ENCODE measurements at places on chromosomes 3 and 15.
A peak's percentile ranks its signal among the peaks of the same experiment; 100 is the strongest.

GRCh38 chr15:70111203-70112073, 13.7 kb upstream of the TLE3 start:
- DNase-seq, result peak; percentile 75

DNA sequence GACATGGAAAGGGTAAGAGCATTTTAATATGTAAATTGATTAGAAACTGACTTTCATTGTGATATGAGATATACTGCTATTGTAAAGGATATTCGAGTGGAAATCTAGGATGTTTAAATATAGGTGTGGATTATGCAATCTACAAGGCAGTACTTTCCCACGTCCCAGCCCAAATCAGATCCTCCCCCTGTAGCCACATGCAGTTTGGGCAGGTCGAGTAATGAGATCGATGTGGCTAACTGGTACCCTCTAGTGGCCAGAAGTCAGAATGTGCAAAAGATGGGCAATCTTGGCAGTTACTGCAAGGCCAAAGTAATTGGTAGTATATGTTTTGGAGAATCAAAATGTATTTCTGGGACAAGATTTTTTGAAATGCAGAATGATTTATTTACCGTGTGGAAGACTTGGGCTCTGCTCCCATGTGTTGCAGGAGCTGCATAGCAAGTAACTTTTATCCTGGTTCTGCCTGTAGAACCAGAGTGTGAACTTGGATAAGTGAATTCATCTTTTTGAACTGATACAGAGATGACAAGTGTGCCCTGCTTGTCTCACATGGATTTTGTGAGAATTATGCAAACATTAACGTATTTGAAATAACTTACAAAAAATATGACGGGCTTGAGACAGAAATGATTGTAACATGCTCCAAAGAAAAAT, 94.5 kb upstream of the ADAMTSL3 start:
- peak; percentile 26 for DNase-seq

DNA sequence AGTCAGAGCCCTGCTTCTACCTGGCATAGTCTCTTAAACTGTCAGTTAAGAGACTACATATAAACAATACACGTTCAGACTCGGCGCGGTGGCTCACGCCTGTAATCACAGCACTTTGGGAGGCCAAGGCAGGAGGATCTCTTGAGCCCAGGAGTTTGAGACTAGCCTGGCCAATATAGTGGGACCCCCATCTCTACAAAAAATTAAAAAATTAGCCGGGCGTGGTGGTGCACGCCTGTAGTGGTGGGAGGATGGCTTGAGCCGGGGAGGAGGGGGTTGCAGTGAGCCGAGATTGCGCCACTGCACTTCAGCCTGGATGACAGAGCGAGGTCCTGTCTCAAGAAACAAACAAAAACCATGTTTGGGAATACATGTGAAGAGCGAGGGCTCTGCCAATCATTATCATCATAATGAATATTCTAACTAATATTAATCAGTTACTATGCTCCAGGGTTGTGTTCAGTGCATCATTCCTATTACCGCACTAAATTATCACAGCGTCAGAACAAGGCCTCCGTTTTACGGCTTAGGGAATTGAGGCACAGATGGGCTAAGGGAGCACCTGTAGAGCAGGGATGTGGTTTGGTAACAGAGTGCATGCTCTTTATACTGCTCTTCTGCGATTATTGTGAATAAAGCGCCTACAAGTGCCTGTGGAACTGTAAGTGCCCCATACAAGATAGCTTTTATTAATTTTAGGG, 844 bp upstream of the UQCC5 start:
- no peak for DNase-seq

DNA sequence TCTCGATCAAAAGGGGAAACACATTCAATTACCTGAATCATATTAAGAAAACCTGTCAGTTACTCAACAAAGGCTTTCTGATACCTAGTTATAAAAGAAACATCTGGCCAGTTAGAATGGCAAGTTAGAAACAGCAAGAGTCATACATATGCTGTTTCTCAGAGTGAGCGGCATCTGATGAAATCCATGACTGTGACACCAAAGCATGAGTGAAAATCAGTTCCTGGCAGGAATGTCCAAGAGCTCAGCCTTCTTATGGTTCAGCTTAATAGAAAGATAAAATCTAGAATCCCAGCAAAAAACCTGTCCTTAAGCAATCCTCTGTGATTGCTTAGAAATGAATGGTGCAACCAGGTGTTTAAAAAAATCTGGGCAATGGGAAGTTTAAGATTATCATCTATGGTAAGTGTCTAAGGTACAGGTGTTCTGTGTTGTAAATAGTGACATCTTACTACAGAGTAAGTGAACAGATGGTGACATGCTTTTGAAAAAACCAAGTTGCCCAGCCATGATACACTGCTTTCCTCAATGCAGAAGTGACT, 18.8 kb downstream of the B4GALT4 start:
- no peak for DNase-seq

DNA sequence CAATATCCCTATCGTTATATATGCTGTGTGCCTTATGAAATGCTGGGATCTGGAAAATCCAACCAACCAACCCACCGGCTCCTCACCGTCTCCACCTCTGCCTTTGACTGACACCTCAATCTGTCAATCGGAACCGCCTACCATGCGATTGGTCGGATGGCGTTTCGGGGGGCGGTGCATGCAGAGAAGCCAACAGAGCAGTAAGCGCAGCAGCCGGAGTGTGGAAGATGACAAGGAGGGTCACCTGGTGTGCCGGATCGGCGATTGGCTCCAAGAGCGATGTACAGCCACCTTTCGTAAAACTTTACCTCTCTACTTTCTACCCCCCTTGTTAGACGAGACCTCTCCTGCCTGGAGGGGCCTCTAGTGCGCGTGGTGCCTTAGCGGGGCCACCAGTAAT, 6.3 kb downstream of the CLK3 start:
- no peak for DNase-seq

DNA sequence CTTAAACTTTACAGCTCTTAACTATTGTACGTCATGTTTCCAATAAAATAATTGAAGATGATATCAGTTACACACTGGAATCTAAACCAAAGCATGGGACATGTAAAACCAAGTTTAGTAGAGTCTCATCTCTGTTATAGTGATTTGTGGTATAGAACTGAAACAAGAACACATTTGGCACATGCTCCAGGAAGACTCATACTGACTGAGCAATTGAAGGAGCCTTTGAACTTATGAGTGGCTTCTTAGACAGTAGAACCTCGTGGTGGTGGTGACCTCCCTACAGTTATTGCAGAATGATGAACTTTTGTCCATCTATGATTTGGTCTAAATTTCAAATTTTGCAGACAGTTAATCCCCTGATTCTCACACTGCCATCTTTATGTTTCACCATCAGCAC, 729.7 kb downstream of the ROBO1 start:
- DNase-seq, result no peak

- DNase-seq, result no peak
These were observed 496.8 kb downstream of the CNTN4 start for GRCh38 chr3:2595486-2595885.

- DNase-seq, result no peak
These were observed 217.0 kb downstream of the FMN1 start for GRCh38 chr15:32977506-32977905.

- DNase-seq, result no peak
These were observed 57.2 kb upstream of the SMAD6 start for GRCh38 chr15:66644869-66645268.

GRCh38 chr15:58770519-58770856, 614 bp upstream of the MINDY2 start:
- peak; percentile 38 for DNase-seq

DNA sequence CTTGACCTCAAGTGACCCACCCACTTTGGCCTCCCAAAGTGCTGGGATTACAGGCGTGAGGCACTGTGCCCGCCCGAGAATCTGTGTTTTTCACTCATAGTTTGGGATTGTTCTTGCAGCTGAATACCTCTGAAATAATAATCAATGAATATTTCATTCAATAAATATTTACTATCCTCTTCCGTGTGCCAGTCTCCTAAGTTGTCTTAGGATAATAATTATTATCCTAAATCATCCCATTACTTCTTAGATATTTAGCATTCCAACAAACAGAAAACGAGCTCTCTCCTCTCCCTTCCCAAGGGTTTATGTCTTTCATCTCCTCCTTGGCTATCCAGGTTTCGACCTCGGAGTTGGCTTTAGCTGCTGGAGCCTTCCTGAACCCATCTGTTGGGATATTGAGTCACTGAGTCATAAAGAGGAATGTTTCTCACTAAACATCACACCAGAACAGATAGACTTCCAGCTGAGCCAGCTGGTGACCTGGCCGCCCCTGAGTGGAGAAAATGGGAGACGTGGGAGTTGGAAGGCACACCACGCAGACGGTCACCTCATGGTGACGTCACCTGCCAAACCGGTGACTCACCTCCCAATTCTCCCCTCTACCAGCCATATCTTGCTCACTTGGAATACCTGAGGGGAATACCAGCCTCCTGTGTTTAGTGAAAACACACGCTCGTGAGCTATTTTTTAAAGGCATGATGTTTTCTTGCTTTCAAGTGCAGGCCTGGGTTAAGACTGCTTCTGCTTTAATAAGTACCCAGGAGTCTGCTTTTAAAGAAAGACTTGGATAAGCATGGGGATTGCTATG, 43.9 kb downstream of the BHLHE40 start:
- DNase-seq, result no peak

- DNase-seq, result no peak
These were observed 127.2 kb downstream of the NFKBIZ start for GRCh38 chr3:101976473-101976872.

- DNase-seq, result no peak
These were observed 254.4 kb upstream of the THBS1 start for GRCh38 chr15:39326306-39326975.

- no peak for DNase-seq
These were observed 44.1 kb downstream of the CD86 start for GRCh38 chr3:122099255-122099654.

GRCh38 chr3:98655666-98656065, 62.3 kb upstream of the CPOX start:
- DNase-seq, result no peak

GRCh38 chr15:52094811-52095584, 17.6 kb downstream of the BCL2L10 start:
- DNase-seq, result no peak

DNA sequence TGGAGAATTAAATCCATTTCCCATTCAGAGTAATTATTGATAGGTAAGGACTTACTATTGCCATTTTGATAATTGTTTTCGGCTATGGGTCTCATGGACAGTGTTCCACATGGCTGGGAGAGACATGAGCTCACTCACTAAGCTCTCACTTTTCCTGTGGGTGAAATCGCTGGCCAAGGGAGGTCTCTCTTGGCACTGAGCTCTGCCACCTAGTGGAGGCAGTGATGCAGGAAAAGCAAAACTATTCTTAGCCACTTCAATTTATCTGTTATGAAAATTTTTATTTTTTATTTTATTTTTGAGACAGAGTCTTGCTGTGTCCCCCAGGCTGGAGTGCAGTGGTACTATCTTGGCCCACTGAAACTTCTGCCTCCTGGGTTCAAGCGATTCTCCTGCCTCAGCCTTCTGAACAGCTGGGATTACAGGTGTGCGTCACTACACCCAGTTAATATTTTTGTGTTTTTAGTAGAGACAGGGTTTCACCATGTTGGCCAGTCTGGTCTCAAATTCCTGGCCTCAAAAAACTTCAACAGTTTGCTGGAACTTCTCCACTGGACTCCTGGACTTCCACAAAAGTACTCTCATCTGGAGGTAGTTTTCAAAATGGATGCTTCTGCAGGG, 4.7 kb upstream of the RNF13 start:
- DNase-seq, result peak; percentile 68

DNA sequence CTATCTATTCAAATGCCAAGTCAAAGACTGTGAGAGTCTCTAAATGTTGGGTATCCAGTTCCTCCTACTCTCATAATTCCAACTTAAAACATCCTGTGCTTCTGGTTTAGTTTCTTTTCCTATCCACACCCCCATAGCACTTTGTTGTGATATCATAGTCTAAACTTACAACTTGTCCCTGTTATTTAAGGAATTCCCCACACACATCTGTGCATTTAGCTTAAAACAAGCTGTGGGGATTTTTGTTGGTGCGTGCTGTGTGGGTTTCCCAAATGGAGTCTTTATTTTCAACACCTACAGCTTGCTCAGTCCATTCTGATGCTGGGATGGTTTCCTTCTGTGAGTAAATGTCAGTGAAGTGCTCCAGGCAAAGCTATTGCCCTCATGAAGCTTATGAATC, 167.3 kb downstream of the GMNC start:
- no peak for DNase-seq

DNA sequence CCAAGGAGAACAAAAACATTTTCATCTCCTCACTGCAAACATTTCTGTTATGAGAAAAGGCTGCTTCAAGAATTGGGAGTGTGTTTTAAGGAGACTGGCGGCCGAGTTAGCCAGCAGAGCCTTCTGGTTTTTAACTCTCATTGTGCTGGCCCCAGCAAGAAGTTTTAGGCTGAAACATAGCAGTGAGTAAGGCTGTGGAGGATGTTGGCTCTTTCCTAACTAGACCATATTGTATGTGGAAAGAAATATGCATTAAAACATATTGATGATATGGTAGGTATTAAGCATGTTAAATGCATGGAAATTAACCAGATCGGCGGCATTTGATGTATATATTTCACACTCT, 90.7 kb downstream of the TIGIT start:
- DNase-seq, result no peak

DNA sequence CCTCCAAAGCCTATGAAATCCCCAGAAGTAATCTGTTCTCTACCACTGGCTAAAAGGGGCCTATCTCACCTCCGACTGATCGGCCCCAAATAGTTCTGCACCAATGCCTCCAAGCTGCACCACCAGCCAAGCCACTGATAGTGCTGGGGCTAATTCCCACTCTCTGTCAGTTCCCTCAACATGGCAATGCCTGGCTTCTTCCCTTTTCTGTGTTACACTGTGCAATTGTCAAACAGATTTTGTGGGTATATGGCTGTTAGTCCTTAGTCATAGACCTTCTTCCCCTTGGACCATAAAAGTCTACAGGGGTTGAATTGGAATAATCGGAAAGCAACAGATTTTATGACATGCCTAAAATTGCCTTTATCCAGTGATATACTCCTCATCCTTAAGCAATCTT, 9.3 kb upstream of the UBE2E2 start:
- no peak for DNase-seq

- no peak for DNase-seq
These were observed 46.0 kb upstream of the GLCE start for GRCh38 chr15:69114331-69114928.

- DNase-seq, result no peak
These were observed 19.5 kb downstream of the COPS2 start for GRCh38 chr15:49135911-49136310.

- DNase-seq, result no peak
These were observed 15.1 kb downstream of the HEMK1 start for GRCh38 chr3:50584391-50584790.

DNA sequence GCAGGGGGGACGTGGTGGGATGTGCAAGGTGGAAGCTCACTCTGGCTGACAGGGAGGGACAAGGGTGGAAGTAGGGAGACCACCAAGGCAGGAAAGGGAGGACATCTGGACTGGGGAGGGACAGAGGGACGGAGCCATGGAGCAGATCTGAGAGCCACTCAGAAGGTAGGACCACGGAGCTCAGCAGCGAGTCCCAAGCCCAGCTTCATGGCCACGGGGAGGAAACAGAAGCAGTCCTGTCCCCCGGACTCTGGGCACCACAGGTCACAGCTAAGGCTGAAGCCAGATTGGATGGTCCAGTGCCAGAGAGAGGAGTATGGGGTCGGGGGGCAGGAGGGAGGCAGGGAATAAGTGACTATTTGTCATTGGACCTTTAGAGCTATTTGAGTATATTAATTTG, 220.1 kb downstream of the TBC1D2B start:
- DNase-seq, result no peak

Data from NCI-H1436 (cell line).